ENCODE measurements at places on chromosomes 2 and 18.
A peak's percentile ranks its signal among the peaks of the same experiment; 100 is the strongest.

DNA sequence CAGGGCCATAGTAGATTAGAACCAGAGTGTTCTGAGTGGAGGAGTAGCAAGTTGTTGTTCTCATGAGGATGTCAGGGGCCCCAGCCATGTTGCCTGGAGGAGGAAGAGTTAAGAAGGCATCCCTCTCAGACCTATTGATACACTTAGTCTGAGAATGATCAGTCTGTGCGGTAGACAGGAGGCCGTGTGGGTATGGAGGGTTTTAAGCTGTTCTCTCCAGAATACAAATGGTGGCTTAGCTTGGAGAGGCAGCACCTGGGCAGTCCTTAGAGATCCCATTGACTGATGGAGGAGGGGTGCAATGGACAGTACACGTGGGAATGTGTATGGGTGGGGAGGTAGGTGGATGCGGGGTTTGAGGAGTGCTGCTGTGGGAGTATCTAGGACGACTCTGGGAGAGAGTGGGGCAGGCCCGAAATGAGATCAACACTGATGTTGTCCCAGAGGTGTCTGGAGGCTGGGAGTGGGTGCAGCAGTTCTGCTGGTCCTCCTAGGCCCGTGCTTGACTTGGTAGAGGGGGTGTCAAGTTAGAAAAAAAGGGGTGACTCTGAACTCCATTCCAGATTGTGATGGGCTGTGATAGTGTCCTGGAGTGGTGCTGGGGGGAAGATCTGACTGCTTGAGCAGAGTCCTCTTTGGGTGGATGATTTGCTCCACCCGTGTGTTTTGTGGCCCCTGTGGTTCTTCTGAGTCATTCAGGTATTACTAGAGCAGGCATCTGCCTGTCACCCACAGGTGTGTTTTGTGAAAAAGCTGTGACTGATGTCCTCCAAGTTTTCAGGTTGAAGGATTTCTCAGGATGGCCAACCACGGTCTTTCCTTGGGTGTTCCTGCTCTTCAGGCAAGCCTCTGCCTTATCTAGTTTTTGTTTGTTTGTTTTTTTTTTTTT, 44.7 kb downstream of the C2orf42 start:
- H3K4me1 ChIP-seq: peaks cover 37% of the 10 kb centered on the region
- H3K36me3 ChIP-seq: peaks cover 24% of the 10 kb centered on the region
- peak; percentile 70 for DNase-seq
- no peak overlapping the region for H3K4me3 ChIP-seq
- H3K27ac ChIP-seq: peak overlapping the region; percentile 53
- H3K27me3 ChIP-seq: no peaks in the 10 kb centered on the region

DNA sequence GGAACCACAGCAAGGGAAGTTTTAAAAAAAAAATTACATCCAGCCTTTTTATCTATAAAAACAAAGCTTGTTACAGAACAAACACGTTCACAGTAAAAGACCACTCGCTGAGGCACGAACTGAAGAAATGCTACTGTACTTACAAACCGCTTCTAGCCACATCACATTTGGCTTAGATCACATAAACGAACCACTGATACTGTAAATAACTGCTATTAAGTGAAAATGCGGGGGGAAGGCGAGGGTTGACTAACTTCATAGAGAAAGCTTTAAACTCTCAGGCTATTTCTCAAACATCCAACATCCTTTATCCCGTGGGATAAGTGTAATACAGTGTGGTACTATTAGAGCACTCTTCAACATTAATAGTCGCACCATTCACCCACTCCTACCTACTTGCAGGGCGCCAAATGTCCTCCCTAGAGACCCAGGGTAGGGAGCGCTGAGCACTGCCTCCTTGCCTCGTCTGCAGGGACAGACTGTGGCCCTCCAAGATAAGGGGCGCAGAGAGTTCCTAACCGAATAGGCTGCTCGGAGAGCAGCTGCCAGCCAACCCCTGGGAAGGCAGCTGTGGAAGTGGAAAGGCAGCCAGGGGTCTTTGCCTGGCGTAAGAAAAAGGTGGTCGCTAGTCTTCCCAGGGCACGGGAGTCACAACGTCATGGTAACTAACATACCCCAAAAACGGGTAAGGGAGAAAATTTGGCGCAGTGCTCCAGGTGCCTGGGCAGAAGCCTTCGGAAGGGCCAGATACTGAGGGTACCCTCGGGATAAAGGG, 854 bp downstream of the GPR155 start:
- peak overlapping the region; percentile 98 for H3K4me3 ChIP-seq
- H3K27me3 ChIP-seq: no peaks in the 10 kb centered on the region
- DNase-seq: peak; percentile 56
- H3K36me3 ChIP-seq: peaks cover 12% of the 10 kb centered on the region
- peaks cover 41% of the 10 kb centered on the region for H3K4me1 ChIP-seq
- peak overlapping the region; percentile 92 for H3K27ac ChIP-seq

- peak overlapping the region; percentile 60 for H3K27ac ChIP-seq
- no peaks in the 10 kb centered on the region for H3K27me3 ChIP-seq
- peak; percentile 48 for DNase-seq
Observed at GRCh38 chr2:191171708-191172355, 21.0 kb upstream of the STAT4 start.

DNA sequence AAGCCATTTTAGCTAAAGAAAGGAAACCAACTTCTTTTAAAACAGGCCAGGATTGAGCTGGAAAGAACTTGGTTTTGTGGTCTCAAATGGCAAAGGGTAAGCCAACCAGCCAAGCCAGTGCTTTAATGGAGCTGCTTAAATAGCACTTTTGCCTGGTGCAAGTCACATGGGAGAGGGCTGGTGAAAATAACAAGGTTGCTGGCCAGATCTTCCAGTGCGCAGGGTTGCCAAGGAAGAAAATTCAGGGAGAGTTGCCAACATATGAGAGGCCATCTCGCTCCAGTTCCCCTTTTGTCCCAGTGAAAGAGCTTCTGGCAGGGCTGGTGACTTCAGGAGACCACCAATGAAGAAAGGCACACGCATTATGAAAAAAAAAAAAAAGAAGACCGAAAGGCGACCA, 57.3 kb downstream of the IRS1 start:
- H3K4me1 ChIP-seq: no peaks in the 10 kb centered on the region
- no peak overlapping the region for H3K27ac ChIP-seq
- H3K4me3 ChIP-seq: no peak overlapping the region
- H3K27me3 ChIP-seq: no peaks in the 10 kb centered on the region

DNA sequence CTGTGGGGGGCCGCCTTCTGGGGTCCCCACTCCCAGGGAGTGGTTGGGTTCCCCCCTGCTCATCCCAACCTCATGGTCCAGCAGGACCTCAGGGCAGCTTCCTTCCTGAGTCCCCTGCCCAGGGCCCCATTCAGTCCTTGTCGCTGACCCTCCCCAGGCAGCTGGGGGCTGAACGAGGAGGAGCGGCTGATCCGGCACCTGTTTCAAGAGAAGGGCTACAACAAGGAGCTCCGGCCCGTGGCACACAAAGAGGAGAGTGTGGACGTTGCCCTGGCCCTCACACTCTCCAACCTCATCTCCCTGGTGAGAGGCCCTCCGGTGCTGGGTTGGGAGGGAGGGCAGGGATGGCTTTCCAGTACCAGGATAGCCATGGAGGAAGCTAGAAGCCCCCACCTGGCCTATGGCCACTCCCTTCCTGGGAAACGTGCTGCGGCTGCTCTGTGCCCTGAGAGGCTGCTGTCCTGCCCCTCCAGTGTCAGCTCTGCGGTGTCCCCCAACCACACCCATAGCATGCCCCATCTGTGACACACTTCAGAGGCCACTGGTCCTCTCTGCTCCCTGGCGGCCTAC, 497 bp downstream of the CHRND start:
- no peak overlapping the region for H3K27ac ChIP-seq
- no peaks in the 10 kb centered on the region for H3K36me3 ChIP-seq
- DNase-seq: no peak
- H3K27me3 ChIP-seq: peaks cover 28% of the 10 kb centered on the region
- no peak overlapping the region for H3K4me3 ChIP-seq

All from activated CD4-positive, alpha-beta T cell treated with anti-CD3 and anti-CD28 coated beads for 36 hours (primary cell).